T-cell (primary cell): ENCODE measurements at places on chromosomes 12 and 14. TPM values are rescaled to one million over a fixed set of nuclear protein-coding genes. Genes with fewer than 3 reads are reported as not detected.

Gene CAPZA3
- not detected for total RNA-seq

Gene USP15
- total RNA-seq = 138 TPM

Gene KRT83
- not detected for total RNA-seq

Gene SERPINA1
- total RNA-seq = 1.5 TPM

Gene PPP4R4
- 1.3 TPM for total RNA-seq

GRCh38 chr14:50061664-50062437, 54.5 kb downstream of the VCPKMT start:
- H3K27me3 ChIP-seq = no peaks in the 10 kb centered on the region
- peaks cover 81% of the 10 kb centered on the region for H3K4me1 ChIP-seq
- peak overlapping the region; percentile 29 for H3K4me3 ChIP-seq
- peak; percentile 79 for DNase-seq
- H3K27ac ChIP-seq = peak overlapping the region; percentile 93
- no peaks in the 10 kb centered on the region for H3K36me3 ChIP-seq

- H3K27me3 ChIP-seq = no peaks in the 10 kb centered on the region
- no peak for DNase-seq
- H3K4me3 ChIP-seq = no peak overlapping the region
- H3K36me3 ChIP-seq = no peaks in the 10 kb centered on the region
- H3K4me1 ChIP-seq = no peaks in the 10 kb centered on the region
Observed at GRCh38 chr12:11755302-11755930, 105.9 kb downstream of the ETV6 start.

- DNase-seq = no peak
- no peaks in the 10 kb centered on the region for H3K4me1 ChIP-seq
- H3K27me3 ChIP-seq = no peaks in the 10 kb centered on the region
- no peak overlapping the region for H3K4me3 ChIP-seq
- no peaks in the 10 kb centered on the region for H3K36me3 ChIP-seq
- no peak overlapping the region for H3K27ac ChIP-seq
Observed at GRCh38 chr12:87815771-87816585, 213.2 kb downstream of the C12orf50 start.

- no peaks in the 10 kb centered on the region for H3K4me1 ChIP-seq
- no peak for DNase-seq
- no peak overlapping the region for H3K27ac ChIP-seq
- peaks cover 6% of the 10 kb centered on the region for H3K27me3 ChIP-seq
- no peaks in the 10 kb centered on the region for H3K36me3 ChIP-seq
- no peak overlapping the region for H3K4me3 ChIP-seq
Observed at GRCh38 chr12:129964826-129965457, 61.1 kb upstream of the TMEM132D start.

- H3K4me1 ChIP-seq = no peaks in the 10 kb centered on the region
- no peaks in the 10 kb centered on the region for H3K36me3 ChIP-seq
- no peak for DNase-seq
- H3K27me3 ChIP-seq = no peaks in the 10 kb centered on the region
Observed at GRCh38 chr12:131564845-131565244, 146.0 kb upstream of the SFSWAP start.

DNA sequence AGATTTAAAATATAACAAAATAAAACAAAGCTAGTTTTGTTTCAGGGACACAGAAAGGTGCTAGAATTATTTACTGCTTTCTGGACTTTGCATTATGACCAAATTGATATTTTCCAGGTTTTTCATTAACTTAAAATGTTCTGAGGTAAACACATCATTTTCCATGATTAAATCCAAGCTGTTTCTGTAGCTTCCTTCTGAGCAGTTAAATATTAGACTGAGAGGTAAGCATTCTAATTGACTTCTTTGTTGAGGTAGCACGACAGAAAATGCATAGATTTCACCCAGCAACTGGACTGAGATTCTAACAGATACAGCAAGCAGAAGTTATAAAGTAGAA, 98.3 kb downstream of the BMP4 start:
- H3K4me3 ChIP-seq = no peak overlapping the region
- DNase-seq = no peak
- no peaks in the 10 kb centered on the region for H3K27me3 ChIP-seq
- H3K27ac ChIP-seq = no peak overlapping the region
- H3K36me3 ChIP-seq = no peaks in the 10 kb centered on the region

DNA sequence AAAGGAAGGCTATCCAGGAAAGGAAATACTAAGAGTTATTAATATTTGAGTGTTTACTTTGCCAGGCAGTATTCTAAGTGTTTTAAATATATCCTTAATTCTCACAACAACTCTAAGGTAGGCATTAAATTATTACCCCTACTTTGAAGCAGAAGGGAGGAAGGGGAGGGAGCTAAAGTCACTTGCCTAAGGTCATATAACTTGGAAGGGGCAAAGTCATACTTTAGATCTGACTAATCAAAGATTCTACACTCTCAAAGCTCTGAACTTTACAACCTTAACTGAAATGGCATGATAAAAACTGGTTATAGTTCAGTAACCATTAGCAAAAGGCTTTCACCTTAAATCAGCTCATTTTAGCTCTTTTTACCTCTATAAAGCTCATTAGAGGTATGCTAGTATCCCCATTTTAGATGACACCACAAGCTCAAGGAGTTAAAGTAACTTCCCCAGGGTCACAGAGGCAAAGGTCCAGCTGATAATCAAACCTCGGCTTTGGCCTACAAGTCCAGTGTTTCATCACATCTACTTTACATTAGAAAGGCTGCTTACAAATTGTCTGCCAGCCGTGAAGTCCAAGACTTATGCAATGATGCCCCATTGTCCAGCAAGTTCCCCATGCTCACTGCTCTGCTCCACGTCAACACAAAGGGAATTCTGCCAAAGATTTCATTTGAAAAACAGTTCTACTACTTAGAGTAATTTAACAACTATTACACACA, 223.9 kb downstream of the MED13L start:
- H3K27ac ChIP-seq = no peak overlapping the region
- no peak for DNase-seq
- no peaks in the 10 kb centered on the region for H3K36me3 ChIP-seq
- peaks cover 5% of the 10 kb centered on the region for H3K4me1 ChIP-seq

- H3K27me3 ChIP-seq = no peaks in the 10 kb centered on the region
- no peak overlapping the region for H3K4me3 ChIP-seq
- peaks cover 26% of the 10 kb centered on the region for H3K4me1 ChIP-seq
- no peaks in the 10 kb centered on the region for H3K36me3 ChIP-seq
- H3K27ac ChIP-seq = no peak overlapping the region
Observed at GRCh38 chr12:47353508-47353907, 273.7 kb upstream of the AMIGO2 start.

DNA sequence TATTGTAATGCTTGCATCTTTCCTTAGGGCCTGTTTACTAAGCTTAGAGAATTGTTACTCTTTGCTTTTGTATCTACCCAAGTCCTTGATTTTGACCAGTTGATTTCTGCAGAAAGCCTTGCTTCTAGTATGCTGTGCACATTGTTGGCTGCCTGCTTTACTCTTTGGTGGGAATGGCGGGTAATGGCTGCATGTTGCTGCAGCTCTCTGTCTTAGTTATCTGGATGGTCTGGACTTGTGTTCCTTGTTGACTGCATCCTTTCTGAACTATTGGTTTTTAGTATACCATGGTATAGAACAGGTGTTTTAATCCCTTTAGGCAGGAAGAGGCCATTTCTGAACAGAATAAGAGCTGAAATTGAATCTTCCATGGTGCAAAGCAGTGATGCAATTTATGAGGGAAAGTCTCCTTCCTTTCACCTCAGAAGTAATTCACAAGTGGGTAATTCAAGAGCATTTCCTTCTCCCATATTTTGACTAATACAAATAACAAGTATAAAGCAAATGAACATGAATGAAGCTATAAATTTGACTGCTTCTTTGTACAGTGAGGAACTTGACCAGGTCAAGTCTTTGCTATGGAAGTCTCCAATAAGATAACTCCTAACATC, 466.4 kb downstream of the NPAS3 start:
- DNase-seq = no peak
- no peak overlapping the region for H3K4me3 ChIP-seq
- H3K27me3 ChIP-seq = no peaks in the 10 kb centered on the region
- H3K4me1 ChIP-seq = no peaks in the 10 kb centered on the region
- H3K36me3 ChIP-seq = no peaks in the 10 kb centered on the region

DNA sequence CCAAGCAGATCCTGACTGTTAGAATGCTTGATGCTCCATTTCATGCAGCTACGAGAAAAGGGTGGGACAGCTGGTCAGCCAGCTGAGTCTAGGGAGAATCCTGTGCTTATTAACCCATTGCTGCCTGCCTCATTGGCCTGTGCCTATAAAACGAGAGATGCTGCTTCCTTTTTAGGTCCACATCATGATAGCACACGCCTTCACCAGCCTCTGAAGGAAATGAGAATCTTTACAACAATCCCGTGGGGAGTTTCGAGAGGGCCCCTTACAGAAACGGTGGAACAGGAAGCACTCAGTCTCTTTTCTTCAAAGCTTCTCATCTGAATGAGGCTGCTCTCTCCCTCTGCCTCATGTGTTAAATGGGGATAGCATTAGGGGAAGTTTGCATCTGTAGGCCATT, 147.3 kb upstream of the RFLNA start:
- no peak overlapping the region for H3K4me3 ChIP-seq
- DNase-seq = no peak
- peaks cover 2% of the 10 kb centered on the region for H3K27me3 ChIP-seq
- no peaks in the 10 kb centered on the region for H3K4me1 ChIP-seq

DNA sequence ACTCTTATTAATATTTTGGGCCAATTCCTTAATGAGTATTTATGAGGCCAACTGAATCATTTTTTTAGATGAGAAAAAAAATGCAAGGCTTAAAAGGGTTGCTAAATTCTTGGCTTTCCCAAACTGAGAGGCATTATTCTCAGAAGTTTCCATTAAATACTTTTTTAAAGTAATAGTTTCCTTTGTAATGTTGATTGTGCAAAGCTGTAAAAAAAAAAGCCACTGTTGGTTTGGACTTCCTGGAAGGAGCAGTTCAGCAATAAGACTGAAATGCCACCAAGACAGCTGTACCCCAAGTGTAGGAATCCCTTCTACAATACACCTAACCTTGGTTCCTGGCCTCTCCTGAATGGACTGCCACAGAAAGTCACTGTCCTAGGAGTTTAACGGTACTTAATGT, 231.3 kb downstream of the MON2 start:
- H3K4me3 ChIP-seq = no peak overlapping the region
- no peaks in the 10 kb centered on the region for H3K36me3 ChIP-seq
- DNase-seq = no peak
- no peaks in the 10 kb centered on the region for H3K27me3 ChIP-seq
- H3K27ac ChIP-seq = no peak overlapping the region

DNA sequence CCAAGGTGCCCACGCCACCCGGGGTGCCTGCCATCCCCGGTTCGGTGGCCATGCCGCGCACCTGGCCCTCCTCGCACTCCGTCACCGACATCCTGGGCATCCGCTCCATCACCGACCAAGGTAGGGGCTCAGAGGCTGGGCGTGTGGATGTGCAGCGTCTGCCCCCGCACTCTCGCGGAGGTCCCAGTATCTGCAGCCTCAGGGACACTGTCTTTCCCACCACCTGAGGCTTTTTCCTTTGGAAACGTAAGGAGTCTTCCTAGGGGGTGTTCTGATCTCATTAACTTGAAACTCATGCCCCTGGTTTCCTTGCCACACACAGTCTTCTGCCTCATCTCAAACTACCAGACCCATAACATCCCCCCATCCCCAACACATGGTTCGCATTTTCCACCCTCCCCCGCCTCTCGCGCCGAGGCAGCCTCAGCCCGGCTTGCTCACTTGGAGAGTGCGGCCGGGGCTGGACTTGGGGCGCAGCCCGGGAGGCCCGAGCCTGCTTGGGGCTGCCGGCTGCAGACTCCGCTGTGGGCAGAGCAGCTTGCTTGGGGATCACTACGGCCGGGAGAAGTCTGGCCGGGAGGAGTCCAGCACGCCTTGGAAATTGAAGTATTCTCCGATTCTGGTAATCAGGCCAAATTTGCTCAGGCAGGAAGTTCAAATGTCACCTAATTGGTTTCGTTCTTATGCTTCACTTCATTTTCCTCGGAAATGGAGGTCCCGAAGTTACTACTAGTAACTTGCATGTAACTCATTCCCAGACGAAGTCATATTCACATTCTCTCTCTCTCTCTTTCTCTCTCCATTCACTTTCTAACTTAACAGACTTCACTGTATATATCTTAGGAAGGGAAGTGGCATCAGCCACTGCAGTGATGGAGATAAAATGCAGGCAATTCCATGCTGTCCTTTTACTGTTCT, 2.0 kb downstream of the PAX9 start:
- H3K4me3 ChIP-seq = no peak overlapping the region
- no peak for DNase-seq
- peaks cover 73% of the 10 kb centered on the region for H3K27me3 ChIP-seq
- H3K4me1 ChIP-seq = peaks cover 32% of the 10 kb centered on the region

DNA sequence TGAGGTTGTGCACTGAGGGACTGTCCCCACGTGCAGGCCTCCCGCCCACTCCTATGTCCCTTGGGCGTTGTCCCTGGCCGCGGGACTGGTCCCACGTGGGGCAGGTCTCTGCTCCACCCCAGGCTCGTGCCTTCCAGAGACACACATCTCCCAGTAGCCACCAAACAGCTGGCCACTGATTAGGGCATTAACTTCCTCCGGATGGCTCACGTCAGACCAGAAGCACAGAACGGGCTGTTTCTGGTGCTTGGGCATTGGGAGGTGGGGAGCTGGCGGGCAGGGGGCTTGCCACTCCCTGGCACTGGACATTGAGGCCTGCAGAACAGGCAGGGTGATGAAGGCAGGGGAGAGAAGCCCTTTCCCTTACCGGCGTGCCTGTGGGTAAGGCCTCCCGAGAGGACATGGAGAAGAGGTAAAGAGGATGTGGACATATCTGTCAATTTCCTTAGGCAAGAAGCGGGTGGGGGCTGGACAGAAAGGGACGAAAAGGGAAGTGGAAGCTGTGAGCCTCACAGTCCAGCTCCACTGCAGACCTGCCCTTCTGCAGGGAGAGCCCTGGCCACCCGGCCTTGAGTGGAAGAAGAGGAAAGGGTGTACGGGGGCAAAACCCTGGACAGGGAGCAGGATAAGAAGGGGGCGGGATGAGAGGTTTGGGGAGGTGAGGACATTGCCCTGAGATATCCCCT, 101.2 kb downstream of the NINJ2 start:
- H3K4me1 ChIP-seq = peaks cover 56% of the 10 kb centered on the region
- no peak for DNase-seq
- peak overlapping the region; percentile 86 for H3K27ac ChIP-seq
- H3K4me3 ChIP-seq = no peak overlapping the region

GRCh38 chr14:68393259-68393658, 399.6 kb downstream of the ZFP36L1 start:
- H3K27me3 ChIP-seq = no peaks in the 10 kb centered on the region
- H3K27ac ChIP-seq = no peak overlapping the region
- no peaks in the 10 kb centered on the region for H3K4me1 ChIP-seq
- H3K36me3 ChIP-seq = no peaks in the 10 kb centered on the region

DNA sequence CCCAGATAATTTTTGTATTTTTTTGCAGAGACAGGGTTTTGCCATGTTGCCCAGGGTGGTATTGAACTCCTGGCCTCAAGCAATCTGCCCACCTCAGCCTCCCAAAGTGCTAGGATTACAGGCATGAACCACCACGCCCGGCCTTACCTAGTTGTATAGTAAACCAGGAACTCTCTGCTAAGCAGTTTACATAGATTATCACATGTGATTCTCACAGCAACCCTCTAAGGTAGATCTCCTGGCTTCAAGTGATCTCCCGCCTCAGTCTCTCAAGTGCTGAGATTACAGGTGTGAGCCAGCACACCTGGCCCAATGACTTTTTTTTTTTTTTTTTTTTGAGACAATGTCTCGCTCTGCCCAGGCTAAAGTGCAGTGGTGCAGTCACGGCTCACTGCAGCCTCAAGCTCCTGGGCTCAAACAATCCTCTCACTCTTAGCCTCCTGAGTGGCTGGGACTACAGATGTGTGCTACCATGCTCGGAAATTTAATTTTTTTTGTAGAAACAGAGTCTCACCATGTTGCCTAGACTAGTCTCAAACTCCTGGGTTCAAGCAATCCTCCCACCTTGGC, 26.0 kb upstream of the ATP2A2 start:
- no peak overlapping the region for H3K27ac ChIP-seq
- DNase-seq = no peak
- H3K36me3 ChIP-seq = no peaks in the 10 kb centered on the region
- H3K4me1 ChIP-seq = no peaks in the 10 kb centered on the region
